Brain pericyte (primary cell): ENCODE measurements at places on chromosomes 1 and 21.
A peak's percentile ranks its signal among the peaks of the same experiment; 100 is the strongest.

DNA sequence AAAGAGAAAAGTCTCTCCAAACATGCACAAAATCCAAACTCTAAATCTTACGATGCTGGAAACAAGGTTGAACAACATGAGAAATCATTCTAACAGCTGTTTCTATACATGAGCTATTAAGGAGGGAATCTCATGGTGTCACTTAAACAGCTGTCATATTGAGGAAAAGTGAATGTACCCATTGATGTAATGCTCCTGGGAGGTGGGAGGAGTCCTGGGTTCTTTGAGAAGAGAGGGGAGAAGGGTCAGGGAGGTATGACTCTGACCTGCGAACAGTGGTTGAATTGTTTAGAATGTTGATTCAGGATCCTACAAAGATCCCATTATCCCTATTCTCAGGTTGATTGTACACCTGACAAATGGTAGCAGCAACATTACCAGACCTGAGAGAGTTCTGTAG is 49.3 kb downstream of the ZC3H11B start:
- no peak for DNase-seq

DNA sequence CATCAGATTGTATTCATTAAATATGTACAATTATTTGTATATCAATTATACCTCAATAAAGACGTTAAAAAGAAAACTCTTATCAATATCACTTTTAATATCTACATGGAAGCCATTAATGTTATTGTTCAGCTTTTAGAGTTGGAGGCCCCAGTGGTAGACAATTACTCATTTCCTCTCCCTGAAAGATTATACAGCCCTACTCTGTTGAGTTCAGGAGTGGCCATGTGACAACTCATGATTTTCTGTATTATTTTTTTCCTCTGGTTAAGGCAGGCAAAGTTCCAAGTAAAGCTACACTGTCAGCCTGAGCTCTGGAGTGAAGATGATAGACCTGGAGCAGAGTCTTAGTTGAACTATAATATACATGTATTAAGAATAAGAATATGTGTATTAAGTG is 247.9 kb upstream of the B3GALT2 start:
- DNase-seq, result peak; percentile 37

- DNase-seq, result no peak
Observed at GRCh38 chr1:238530209-238530851, 639.6 kb upstream of the ZP4 start.

- DNase-seq, result no peak
Observed at GRCh38 chr1:160363951-160364735, 2.7 kb upstream of the NHLH1 start.

DNA sequence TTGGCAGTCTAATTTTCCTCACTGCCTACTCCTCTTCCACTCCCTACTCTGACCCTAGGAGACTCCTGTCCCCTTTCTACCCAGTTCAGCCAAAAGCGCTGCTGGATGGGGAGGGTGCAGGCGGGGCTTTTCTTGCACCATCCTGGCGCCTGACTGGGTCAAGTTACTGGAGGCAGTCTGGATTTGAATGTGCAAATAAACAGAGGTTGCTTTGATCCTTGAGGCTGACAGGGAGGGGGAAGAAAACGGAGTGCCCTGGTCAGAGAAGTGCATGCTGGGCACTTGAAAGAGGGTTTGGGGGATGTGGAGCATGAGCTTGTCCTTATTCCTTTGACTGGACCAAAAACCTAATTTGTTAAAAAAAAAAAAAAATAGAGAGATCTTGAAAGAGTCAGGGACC is 76.8 kb upstream of the SOX13 start:
- no peak for DNase-seq

GRCh38 chr1:91775227-91775626 is 110.7 kb downstream of the TGFBR3 start:
- no peak for DNase-seq

DNA sequence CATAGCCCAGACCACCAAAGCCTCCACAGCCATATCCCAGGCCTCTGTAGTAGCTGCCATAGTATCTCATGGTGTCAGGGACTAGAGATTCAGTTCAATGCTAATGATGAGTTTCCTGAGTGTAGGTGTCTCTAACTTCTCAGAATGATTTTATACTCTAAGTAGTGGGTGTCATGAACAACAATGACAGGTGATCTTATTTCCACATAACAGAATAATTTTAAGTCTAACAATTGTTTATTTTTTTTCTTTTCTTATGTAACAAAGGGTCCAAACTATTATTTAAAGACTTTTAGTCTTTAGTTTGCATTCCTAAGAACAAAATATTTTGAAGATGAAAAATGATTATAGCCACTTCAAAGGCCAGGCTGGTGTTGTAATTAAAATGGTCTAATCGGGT is at the start of gene KRTAP19-6:
Gene KRTAP19-6, minus strand, starts transcription at position 101 of the 400 bp plus-strand sequence. Its CDS starts 31 bp downstream, at position 70.
- DNase-seq, result no peak

DNA sequence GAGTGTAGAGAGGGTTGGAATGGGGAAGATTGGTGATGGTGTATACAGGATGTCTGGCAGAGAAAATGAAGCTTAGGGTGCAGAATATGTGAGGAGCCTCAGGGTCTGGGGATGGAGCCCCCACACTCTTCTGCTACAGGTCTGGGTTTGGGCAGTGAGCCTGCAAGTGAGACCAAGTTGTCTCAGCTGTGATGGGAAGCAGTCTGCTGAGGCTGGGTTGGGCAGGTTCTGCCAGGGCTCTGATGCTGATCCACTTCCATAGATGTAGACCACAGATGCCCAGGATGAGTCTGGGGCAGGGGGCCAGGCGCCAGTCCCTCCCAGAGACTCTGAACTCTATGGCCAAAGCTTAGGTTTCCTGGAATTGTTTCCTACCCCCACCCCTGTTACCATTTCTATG is 516.9 kb downstream of the PTPRU start:
- no peak for DNase-seq

- no peak for DNase-seq
Observed at GRCh38 chr1:230054092-230054749, 12.8 kb upstream of the GALNT2 start.

DNA sequence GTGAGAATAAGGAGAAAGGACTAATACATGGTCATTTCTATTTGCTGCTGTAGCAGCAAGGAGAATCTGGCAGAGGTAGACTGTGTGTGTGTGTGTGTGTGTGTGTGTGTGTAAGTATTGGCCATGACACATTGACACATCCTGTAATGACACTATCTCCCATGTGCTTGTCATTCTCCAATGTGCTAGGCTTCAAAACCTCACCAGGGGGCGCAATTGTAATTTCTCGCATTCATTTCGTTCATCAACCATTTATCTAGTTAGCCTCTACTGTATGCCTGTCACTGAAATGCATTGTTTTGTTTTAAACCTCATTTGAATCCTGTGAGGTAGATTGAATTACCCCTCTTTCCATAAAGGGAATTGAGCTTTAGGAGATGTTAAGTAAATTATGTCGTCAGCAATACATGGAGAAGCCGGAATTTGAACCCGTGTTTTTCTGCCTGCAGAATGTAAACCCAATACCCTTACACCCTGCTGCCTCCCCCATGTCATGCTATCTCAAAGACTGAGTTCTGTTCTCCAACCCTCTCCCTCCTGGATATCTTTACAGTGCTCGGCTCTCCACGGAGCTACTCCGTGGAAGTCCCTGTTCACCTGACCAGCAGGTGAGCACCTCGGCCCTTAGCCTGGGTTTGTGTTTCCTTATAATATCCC is 100.8 kb downstream of the UCK2 start:
- DNase-seq, result no peak

GRCh38 chr1:89906088-89906487 is 85.3 kb downstream of the LRRC8D start:
- no peak for DNase-seq

DNA sequence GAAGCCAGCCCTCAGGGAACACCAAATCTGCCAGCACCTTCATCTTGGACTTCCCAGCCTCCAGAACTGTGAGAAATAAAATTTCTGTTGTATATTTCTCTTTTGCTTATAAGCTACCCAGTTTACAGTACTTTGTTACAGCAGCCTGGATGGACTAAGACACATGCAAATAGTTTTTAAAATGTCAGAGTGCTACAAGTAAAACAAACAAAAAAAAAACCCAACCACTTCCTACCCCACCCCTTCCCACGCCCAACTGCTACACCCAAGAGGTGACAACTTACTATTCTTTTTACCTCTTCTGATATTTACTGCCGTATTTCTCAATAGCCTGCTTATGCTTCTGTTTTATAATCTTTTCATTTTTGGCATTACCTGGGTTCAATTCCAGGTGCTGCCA is 8.6 kb upstream of the SPSB1 start:
- no peak for DNase-seq

GRCh38 chr1:195608883-195609282 is 999.4 kb downstream of the KCNT2 start:
- DNase-seq, result no peak

DNA sequence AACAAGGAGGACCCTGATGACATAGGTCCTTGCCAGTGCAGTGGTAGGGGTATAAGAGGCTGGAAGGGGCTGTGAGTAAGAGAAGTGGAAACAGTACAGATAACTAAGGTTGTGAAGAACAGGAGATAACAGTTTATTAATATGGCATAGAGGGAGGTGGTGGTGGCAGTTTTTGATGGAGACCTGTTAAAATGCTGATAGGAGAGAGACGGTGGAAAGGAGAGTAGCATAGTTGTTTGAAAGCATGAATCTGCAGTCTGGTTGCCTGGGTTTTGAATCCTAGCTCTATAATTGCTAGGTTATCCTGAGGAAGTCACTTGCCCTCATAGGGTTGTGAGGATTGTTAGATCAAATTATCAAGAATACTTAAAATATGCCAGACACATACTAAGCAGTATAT is 19.4 kb downstream of the LRRC41 start:
- DNase-seq, result no peak

DNA sequence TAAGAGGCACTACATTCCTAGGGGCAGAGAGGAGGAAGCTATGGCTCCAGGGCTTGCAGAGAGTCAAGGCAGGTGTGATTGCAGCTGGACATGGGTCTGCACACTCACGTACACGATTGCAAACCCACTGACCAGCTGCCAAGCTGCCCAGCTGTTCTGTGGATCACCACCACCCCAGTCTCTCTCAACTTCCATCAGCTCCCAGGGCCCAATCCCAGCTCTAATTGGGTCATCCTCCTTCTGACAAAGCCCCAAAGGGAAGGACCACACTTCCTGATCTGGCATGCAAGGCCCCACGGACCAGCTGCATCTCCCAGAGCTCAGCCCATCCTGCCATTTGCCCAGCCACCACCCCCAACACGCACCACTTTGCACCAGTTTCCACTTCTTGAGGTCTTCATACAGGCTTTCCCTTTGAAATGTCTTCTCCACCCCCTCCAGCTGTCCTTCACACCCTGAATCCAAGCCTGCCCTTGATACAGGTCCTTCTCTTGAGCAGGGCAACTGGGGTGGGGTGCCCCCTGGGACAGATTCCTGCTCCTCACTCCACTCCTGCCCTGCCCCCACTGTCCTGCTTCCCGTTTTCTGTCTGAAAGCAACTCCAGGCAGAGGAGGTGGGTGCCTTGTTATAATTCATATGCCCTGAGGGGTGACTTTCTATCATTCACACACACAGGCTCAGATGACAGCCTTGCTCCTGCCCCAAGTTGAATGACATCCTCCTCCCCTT is 179.4 kb upstream of the EDN2 start:
- DNase-seq, result no peak

DNA sequence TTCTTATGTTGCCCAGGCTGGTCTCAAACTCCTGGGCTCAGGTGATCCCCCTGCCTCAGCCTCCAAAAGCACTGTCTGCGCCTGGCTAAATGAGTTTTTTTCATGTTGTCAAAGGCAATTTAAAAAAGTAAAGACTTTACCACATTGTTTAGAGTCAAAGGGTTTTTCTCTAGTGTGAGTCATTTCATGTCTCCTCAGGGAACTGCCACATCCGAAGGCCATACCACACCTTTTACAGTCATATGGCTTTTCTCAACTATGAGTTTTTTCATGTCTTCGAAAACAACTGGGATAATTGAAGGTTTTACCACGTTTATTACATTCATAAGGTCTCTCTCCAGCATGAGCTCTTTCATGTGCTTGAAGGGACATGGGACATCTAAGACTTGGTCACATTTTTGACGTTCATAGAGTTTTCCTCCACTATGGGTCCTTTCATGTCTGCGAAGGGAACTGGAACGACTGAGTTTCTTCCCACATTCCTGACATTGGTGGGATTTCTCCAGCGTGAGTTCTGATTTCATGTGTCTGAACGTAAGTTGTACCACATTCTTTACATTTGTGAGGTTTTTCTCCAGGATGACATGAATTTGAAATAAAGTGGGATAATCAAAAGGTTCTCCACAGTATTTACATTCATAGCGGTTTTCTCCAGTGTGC is 65.6 kb downstream of the UCHL5 start:
- DNase-seq, result no peak

DNA sequence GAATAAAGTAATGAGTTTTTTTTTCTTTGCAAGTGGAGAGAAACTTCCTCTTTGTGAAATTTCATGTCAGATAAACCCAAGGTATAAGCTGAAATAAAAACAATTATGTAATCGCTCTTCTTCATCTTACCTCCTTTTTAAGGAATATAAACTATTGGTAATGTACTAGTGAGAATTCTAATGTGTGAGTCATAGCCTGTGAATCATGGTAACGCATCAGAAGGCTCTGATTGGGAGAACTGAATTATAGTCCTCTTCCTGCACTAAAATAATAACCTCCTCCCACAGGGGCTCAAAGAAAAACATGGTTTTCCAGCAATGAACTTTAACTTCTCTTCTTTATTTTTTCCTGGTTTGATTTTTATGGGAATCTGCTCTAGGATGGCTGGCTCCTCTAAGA is 57.1 kb upstream of the COX20 start:
- peak; percentile 44 for DNase-seq

DNA sequence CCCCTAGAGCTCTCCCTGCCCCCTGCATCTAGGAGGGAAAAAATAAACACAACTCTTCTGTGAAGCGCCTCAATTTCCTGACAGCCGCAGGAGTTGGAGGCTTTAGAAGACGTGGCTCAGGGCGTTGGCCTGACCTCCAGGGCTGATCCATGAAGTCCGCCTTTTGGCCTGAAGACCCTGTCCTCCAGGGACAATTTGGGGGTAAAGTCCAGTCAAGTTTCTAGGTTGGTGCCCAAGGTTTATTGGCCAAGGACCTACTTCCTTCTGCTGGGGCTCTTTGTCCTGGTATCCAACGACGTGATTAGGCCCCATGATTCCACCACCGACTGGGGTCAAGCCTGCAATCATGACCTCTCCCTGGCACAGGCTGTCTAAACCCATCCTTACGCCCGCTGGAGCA is 54.9 kb downstream of the PTPRF start:
- DNase-seq, result no peak

DNA sequence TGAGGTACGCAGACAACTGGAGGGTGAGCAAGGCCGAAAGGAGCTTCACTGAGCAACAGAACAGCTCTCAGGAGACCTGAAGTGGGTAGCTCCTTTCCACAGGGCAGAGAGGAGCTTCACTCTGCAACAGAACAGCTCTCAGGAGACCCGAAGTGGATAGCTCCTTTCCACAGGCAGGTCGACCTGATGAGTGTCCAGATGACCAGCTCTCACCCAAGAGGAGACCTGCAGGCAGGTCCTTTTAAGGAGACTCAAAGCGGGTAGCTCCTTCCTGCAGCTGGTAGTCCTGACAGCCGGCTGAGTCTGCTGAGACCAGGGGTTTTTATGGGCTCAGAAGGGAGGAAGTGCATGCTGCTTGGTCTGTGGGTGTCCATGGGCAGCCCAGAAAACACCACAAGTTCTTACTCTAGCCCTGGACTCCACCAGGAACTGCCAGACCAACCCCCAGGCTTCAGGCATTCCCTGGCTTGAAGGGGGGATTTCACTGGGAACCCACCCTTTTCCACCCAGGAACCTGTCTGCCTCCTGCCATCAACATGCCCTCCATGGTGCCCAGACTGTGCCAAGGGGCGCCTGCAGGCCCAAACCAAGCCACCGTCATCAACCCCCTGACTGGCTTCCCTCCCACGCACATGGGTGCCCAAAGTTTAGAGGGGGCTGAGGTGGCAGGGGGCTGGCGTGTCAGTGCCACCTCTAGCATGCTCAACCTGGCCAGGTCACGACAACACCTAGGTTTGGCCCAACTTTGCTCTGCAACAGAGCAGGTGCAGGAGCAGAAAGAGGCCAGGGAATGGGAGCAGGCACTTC is 43.6 kb downstream of the ZBTB8OS start:
- no peak for DNase-seq
